Fibroblast of lung (primary cell): ENCODE measurements at places on chromosomes 4 and X. TPM values are rescaled to one million over a fixed set of nuclear protein-coding genes. Genes with fewer than 3 reads are reported as not detected.

The F11 gene
- total RNA-seq, result not detected in 2 replicates

The NLGN3 gene
- total RNA-seq, result 0.51 and 0.83 TPM in 2 replicates

The KCTD8 gene
- total RNA-seq, result under 0.01 TPM in 1 of 2 replicates, not detected in the other

The NDST3 gene
- total RNA-seq, result not detected in 2 replicates

DNA sequence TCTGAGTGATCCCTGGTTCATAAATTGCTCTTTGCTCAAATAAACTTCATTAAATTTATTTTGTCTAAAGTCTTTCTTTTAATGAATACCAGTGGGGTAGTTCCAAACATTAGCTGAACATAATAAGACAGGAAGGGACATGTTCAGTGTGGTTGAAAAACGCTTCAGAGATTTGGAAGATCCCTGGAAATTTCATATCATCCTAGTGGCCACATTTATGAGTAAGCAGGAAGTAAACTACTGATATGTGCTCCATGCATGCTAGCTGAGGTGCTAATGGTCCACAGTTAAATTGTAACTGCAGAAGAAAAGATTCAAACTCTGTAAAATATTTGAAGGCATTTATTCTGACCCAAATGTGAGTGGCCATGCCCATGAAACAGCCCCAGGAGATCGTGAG, 1328.7 kb downstream of the ADGRL3 start:
- no peak overlapping the region for H3K4me3 ChIP-seq
- no peaks in the 10 kb centered on the region for H3K4me1 ChIP-seq
- no peaks in the 10 kb centered on the region for H3K27me3 ChIP-seq
- H3K36me3 ChIP-seq, result no peaks in the 10 kb centered on the region

DNA sequence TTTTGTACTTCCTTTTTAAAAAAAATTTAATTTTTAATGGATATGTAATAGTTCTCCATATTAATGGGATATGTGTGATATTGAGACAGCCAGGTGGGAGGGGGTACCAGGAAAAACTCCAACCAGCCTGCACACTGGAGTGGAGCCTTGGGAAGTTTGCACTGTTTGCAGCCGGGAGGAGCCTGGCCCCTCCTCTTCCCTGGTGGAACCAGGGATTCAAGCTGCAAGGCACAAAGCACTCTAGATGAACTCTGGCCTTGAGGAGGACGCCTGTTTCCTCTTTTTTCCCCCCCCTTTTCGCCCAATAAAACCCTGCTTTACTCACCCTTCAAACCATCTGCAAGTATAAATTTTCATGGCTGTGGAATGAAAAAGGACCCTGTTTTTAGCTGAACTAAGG, 48.2 kb upstream of the GC start:
- H3K36me3 ChIP-seq, result no peaks in the 10 kb centered on the region
- H3K27me3 ChIP-seq, result no peaks in the 10 kb centered on the region
- no peak overlapping the region for H3K4me3 ChIP-seq
- no peaks in the 10 kb centered on the region for H3K4me1 ChIP-seq

- H3K27ac ChIP-seq, result no peak overlapping the region
- no peak overlapping the region for H3K4me3 ChIP-seq
- H3K27me3 ChIP-seq, result no peaks in the 10 kb centered on the region
These were observed 65.9 kb upstream of the CAPN6 start for GRCh38 chrX:111336141-111336540.

DNA sequence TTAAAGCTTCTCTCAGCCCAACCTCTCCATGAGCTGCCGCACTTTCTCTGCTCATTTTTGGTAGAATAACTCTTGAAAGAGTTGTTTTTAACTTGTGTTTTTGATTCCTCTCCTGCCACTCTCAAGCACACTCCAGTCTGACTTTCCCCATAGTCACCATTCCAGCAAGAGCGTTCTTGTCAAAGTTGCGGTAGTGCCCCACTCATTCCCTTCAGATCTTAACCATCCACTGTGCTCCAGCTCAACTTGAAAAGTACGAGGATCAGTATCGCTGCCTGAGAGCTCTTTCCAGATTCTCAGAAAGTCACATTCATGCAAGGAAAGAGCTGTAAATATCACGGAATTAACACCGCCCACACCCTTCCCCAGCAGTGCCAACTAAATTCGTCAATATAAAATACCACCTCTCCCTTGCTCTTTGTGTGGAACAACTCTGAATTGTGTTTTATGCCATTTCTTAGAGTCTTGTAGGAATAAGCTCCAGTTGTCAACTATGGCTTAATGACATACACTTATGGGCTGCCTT, 59.7 kb upstream of the IL15 start:
- DNase-seq, result no peak
- no peak overlapping the region for H3K27ac ChIP-seq
- H3K4me3 ChIP-seq, result no peak overlapping the region
- no peaks in the 10 kb centered on the region for H3K4me1 ChIP-seq

DNA sequence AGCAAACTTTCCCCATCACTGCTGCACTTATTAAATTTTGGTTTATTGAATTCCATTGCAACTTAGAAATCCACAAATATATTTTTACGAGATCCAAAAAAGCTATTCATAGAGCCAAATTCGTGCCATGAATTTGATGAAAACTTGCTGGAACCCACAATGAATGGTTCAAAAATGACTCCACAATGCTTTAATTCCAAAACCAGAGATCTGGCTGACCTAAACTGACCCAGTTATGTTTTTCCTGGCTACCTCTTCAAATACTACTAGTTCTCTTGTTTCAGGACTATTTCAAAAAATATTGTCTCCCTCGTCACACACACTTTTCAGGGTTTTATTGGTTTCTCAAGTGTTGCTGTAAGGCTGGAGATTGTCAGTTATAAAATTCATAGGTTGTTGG, 474.8 kb downstream of the PDGFC start:
- no peak overlapping the region for H3K27ac ChIP-seq
- no peaks in the 10 kb centered on the region for H3K4me1 ChIP-seq

DNA sequence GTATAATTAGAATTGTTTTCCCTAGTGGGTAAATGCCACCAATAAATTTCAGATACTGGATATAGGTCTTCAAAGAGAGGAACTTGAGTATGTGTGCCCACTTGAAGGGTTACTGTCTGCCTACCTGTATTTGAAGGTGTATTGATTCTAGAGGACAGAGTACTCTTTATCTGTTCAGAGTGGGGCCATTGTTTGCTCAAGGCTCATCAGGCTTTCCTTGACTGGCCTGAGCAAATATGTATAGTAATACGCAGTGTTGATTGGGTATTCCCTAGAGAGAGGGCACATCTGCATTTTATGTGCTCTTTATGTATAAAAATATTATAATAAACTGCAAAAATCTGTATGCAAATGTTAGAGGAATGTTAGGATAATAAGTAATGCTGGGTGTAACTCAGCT, 23.7 kb downstream of the RP2 start:
- H3K4me3 ChIP-seq, result no peak overlapping the region
- no peaks in the 10 kb centered on the region for H3K36me3 ChIP-seq
- no peaks in the 10 kb centered on the region for H3K27me3 ChIP-seq

DNA sequence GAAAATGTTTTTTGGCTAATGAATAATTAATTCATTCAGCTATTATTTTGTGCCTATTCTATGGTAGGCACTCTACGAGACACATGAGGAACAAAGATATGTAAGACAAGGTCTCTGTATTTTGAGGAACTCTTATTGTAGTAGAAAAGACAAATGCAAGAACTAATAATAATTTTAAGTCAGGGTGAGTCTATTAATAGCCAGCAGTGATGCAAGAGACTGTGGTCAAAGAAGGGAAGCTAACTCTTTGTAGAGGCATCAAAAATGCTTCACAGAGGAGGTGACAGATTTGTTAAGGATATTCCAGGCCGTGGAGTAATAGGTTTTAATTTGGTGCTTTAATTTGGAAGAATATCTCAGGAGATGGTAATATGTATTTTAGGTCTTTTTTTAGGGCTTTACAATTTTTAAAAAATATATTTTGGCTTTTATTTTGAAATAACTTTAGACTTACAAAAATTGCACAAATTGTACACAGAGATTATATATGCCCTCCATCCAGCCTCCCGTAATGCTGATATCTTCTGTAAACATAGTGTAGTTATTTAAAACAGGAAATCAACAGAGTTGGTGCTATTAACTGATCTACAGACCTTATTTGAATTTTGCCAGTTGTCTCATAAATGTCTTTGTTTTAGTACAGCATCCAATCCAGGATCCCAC, 48.1 kb downstream of the DCLK2 start:
- peaks cover 9% of the 10 kb centered on the region for H3K4me1 ChIP-seq
- no peaks in the 10 kb centered on the region for H3K27me3 ChIP-seq
- H3K36me3 ChIP-seq, result no peaks in the 10 kb centered on the region
- H3K27ac ChIP-seq, result peak overlapping the region; percentile 40
- H3K4me3 ChIP-seq, result no peak overlapping the region
- DNase-seq, result peak; percentile 77

DNA sequence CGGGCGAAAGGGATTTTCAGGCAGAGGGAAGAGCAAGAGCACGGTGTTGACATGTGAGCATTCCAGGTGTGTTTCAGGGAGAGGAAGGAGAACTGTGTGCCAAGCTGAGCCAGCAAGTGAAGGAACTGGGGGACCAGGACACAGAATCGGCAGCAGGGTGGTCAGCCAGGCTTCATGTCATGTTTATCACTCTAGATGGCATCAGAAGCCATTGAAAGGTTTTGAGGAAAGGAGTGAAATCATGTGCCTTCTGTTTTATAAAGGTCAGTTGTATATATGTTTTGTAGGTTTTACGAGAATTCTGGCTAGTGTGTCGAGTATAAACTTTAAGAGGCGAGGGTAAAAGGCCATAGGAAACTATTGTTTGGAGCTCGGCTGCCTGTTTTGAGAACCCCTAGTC, 682.3 kb downstream of the TRIML1 start:
- H3K27me3 ChIP-seq, result no peaks in the 10 kb centered on the region
- no peak overlapping the region for H3K27ac ChIP-seq

DNA sequence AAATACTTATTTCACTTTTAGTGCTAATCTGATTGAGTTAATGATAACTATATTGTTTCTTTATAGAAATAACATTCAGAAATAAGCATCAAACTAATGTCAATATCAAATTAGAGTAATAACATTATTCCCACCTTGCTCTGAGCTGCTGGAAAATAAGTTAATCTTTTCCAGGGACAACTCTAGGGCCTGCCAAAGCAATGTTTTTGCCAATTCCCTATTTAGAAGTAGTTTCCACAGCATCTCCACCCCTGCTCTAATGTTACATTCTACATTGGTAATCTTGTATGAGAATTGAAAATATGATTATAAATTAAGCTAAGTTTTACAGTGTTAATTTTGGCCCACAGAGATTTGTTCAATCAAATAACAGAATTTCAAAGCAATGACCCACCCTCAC, 68.3 kb downstream of the REELD1 start:
- H3K27ac ChIP-seq, result no peak overlapping the region
- no peaks in the 10 kb centered on the region for H3K36me3 ChIP-seq
- H3K4me1 ChIP-seq, result no peaks in the 10 kb centered on the region
- H3K27me3 ChIP-seq, result no peaks in the 10 kb centered on the region

DNA sequence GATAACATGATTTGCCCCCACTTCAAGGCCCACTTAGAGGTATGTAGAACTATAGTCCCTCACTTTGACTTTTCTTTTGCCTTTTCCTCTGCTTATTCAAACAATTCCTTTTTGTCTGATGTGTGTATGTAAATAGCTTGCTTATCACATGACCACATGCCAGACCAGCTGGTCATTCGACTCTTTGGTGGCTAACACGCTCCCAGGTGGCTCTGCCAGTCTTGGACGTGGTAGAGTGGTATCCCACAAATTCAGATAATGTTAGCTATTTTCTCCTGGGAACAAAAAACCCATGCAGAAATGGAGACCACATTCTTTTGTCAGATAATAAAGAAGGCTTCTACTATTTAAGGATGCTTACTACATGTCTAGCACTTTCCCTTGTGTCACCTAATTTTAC, 47.9 kb downstream of the ARHGAP24 start:
- no peak overlapping the region for H3K27ac ChIP-seq
- no peak for DNase-seq

DNA sequence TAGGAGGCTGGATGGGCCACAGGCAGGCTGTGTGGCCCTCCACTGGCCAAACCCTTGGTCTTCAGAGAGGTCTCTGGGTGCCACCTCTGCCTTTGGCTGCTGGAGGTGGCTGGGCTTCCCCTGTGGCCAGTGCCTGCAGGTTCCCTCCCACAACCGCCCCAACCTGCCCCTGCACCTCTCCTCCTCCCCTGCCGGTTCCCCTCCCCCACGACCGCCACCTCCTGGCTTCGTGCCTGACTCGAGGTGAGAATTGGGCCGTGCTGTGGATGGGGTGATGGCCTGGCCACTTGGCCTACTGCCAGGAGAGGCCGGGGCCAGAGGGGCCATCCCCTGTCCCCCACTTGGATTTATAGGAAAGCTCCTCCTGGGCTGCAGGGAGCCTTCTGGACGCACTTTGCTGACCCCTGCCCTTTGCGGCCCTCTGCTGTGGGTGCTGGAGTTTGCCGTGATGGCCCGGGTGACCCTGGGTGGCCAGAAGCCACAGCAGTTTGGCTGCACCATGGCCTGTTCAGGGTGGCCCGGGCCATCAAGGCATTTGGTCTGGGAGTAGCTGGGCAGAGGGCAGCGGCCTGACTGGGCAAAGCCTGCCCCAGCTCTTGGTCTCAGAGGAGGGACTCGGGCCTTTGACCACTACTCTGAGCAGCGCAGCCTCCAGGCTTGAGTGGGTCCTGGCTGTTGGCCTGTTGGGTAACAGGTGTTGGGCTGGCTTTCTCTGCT, 3.8 kb downstream of the NAT8L start:
- no peak for DNase-seq
- no peak overlapping the region for H3K4me3 ChIP-seq

DNA sequence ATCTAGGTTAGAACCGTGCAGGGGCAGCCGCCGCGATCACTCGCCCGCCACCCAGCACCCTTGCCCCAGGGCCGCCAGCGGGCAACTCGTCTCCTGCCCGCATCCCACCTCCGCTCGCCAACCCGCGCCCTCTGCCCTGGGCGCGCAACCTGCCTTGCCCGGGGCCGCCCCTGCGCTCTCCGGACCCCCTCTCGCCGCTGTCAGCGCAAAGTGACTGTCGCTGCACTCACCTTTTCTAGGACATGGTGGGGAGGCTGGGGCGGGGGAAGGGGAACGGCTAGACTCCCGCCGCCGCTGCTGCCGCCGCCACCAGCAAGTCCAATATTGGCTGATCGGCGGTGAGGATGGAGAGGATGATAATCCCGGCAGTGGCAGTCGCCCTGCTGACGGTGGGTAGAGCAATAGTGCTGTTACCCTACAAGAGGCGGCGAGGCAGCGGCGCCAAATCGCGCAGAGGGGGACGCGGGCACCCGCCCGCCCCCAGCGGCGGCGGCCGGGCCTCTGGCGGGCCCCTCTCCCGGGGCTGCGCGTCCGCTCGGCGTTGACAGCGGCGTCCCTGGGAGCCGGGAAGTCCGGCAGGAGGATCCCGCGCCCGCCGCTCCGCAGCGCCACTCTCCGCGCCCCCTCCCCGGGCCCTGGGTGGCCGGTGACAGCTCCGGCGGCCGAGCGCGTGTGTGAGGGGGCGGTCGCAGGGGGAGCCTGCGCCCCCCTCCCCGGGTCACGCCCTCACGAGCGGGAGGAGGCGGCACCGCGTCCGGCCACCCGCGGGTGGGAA, 2.3 kb upstream of the NR3C2 start:
- peak overlapping the region; percentile 57 for H3K27ac ChIP-seq
- H3K36me3 ChIP-seq, result no peaks in the 10 kb centered on the region
- H3K27me3 ChIP-seq, result no peaks in the 10 kb centered on the region
- H3K4me3 ChIP-seq, result peak overlapping the region; percentile 91
- peaks cover 2% of the 10 kb centered on the region for H3K4me1 ChIP-seq
